ENCODE measurements at places on chromosomes 12 and 14. TPM values are rescaled to one million over a fixed set of nuclear protein-coding genes. Genes with fewer than 3 reads are reported as not detected.

The TAS2R9 gene
- polyA plus RNA-seq: not detected

The LRFN5 gene
- 0.76 TPM for polyA plus RNA-seq

The HSPB8 gene
- 1.3 TPM for polyA plus RNA-seq

DNA sequence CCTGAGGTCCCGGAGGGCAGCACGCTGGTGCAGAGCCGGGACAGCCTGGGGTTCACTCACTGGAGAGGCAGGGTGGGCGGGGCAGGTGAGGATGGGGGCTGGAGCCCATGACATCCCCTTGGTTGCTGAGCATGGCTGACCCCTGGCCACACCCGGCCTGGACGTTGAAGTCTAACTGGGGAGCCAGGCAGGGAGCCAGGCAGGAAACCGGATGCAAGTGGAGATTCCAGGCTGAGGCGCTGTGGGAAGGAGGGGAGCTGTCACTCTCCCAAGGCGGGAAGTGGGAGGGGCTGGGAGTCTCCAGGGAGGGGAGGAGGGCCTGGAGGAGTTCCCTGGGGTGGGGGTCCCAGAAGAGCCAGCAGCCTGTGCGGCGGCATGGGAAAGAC is 7.7 kb upstream of the INF2 start:
- H3K4me1 ChIP-seq: peaks cover 14% of the 10 kb centered on the region
- peak overlapping the region; percentile 95 for H3K27ac ChIP-seq
- no peak overlapping the region for H3K4me3 ChIP-seq
- H3K27me3 ChIP-seq: no peaks in the 10 kb centered on the region

DNA sequence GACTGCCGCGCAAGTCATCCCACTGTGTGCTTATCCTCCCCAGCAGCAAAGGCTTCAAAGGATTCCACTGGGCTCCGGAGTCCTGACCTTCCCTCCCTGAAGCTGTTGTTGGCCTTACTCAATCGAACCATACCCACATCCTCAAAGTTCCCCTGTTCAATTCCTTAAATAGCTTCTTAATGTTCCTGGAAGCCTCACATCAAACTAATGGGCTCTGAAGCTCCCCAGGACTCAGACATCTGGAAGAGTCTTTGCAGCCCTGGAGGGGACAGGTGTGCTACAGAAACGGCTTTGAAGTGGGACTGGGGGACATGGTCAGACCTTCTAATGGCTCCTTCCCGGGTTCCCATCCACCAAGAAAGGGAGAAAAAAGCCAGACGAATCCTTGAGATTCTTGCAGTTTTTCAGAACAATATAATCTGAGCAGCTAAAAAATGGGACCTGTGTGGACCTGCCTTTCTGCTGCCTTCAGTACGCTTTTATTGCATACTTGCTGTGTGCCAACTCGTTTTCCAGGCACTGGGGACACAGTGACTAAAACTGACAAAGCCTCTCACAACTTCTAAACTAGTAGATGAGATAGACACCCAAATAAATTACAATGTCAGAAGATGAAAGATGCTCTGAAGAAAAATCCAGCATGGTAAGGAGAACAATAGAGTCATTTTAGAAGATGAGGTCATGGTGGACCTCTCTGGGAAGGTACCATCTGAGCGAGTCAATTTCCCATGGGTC is 204.5 kb downstream of the MON2 start:
- no peaks in the 10 kb centered on the region for H3K4me1 ChIP-seq
- H3K36me3 ChIP-seq: no peaks in the 10 kb centered on the region
- H3K4me3 ChIP-seq: no peak overlapping the region
- H3K27ac ChIP-seq: no peak overlapping the region
- H3K27me3 ChIP-seq: no peaks in the 10 kb centered on the region

DNA sequence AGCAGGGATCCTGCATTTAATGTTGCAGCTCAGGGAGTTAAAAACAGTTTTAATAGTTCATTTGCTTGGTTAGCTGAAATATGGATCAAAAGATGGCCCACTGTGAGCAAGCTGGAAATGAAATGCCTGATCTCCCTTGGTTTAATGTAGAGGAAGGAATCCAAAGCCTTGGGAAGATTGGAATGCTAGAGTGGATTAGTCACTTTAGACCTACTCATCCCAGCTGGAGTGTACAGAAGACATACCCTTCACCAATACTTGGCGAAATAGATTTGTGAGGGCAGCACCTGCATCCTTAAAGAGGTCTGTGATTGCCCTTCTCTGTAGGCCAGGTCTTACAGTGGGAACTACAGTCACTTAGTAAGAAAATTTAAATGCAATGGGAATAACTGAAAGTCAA is 58.0 kb upstream of the KRAS start:
- DNase-seq: no peak
- H3K36me3 ChIP-seq: no peaks in the 10 kb centered on the region
- H3K27me3 ChIP-seq: no peaks in the 10 kb centered on the region
- no peak overlapping the region for H3K4me3 ChIP-seq

DNA sequence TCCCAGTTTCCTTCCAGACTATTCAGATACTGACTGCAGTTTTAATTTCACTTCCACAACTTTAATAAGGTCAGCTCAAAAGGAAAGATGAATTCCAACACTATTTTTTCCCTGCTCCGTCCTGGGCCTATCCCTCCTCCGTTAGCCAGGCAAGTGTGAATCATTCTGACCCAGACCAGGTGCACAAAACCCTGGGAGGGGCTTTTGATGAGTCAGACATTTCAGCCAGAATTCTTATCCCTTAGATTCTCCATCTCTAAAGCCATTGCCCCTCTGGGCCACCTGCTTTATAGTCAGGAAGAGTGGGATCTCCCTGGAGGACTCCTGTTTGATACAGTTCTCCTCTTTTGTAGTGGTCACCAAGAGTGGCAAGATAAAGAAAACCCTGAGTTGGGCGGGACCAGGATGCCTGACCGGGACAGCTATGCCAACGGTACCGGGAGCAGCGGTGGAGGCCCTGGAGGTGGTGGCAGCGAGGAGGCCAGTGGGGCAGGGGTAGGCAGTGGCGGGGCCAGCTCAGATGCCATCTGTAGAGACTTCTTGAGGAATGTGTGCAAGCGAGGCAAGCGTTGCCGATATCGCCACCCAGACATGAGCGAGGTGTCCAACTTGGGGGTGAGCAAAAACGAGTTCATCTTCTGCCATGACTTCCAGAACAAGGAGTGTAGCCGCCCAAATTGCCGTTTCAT is 2.2 kb downstream of the ZC3H10 start:
- H3K4me1 ChIP-seq: no peaks in the 10 kb centered on the region
- no peaks in the 10 kb centered on the region for H3K27me3 ChIP-seq
- no peak overlapping the region for H3K4me3 ChIP-seq
- DNase-seq: no peak
- peaks cover 29% of the 10 kb centered on the region for H3K36me3 ChIP-seq

DNA sequence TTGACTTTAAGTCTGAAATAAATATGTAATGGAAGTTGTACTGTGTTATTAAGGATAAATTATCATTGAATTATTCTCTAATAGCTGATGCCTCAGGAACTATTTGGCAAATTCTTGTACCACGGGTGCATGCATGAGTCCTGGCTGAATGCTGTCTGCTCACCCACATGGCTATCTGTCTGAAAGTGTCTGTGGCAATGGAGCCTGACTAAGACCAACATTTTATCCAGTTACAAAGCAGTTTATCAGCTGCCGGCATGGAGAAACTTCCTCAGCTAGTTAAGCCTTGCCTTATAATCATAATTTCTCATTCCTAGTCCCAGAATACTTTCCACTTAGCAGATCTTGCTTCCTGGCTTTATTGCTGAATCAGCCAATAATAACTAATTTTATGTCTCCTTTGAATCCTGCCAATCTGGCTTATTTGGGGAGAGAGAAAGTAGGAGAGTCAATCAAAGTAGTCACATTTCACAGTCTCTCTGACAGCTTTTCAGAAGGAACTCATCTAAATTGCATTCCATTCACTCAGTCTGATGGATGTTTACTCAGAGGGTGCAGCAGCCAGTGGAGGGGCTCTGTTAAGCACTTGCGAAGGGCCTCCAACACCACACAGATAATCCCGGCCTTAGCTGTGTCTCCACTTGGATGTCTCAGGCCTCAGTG is 280.6 kb upstream of the CLEC14A start:
- no peak overlapping the region for H3K27ac ChIP-seq
- H3K36me3 ChIP-seq: no peaks in the 10 kb centered on the region
- no peak overlapping the region for H3K4me3 ChIP-seq
- H3K27me3 ChIP-seq: no peaks in the 10 kb centered on the region
- H3K4me1 ChIP-seq: no peaks in the 10 kb centered on the region
- DNase-seq: no peak

DNA sequence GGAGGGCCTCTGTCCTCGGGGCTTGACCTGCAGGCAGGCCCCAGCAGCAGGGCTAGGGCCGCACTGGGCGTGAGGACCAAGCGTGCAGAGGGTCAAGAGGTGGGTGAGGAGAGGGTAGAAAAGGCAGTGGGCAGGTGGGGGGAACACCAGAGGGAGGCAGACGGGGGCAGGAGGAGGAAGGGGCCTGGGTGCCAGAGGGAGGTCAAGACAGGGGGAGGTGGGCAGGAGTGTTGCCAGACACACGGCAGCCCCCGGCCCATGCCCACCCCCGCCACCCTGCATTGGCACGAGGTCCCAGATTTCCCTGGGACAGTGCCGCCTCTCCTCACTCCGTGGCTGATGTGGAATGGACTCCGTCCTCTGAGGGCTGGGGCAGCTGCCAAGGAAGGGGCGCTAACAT is 8.2 kb downstream of the TMEM121 start:
- H3K36me3 ChIP-seq: no peaks in the 10 kb centered on the region
- H3K4me1 ChIP-seq: no peaks in the 10 kb centered on the region
- no peak overlapping the region for H3K27ac ChIP-seq
- peaks cover 4% of the 10 kb centered on the region for H3K27me3 ChIP-seq

GRCh38 chr14:35533357-35534207 is at the start of gene INSM2:
TSS of gene INSM2 (plus strand) at chr14:35534164. CDS start at chr14:35534253, 89 bp downstream.
- peak within 1 kb of the TSS; percentile 56 for H3K4me3 ChIP-seq
- peak; percentile 55 for DNase-seq
- no peak within 1 kb of the TSS for H3K27ac ChIP-seq
- H3K27me3 ChIP-seq: peaks cover 46% of the 10 kb centered on the region
- peaks cover 8% of the 10 kb centered on the region for H3K4me1 ChIP-seq
- no peaks in the 10 kb centered on the region for H3K36me3 ChIP-seq

GRCh38 chr14:29853272-29853671 is 74.4 kb downstream of the PRKD1 start:
- H3K4me1 ChIP-seq: no peaks in the 10 kb centered on the region
- DNase-seq: peak; percentile 18
- no peaks in the 10 kb centered on the region for H3K36me3 ChIP-seq
- H3K27ac ChIP-seq: no peak overlapping the region
- no peak overlapping the region for H3K4me3 ChIP-seq
- no peaks in the 10 kb centered on the region for H3K27me3 ChIP-seq

DNA sequence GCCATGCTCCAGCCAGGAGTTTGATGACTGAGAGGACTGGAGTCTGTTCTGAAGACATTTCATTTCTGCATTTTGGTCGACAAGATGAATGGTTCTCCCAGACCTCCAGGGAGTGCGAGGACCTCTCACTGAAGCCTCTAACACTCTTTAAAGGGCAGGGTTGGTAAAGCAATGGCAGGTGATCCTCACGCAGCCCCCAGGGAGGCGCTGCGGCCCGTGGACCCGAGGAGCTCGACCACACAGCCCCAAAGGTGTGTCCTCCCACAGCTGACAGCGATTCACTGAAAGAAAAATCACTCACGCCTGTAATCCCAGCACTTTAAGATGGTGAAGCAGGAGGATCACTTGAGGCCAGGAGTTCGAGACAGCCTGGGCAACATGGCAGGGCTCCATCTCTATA is 183.8 kb upstream of the SFSWAP start:
- DNase-seq: no peak
- H3K36me3 ChIP-seq: no peaks in the 10 kb centered on the region
- no peaks in the 10 kb centered on the region for H3K27me3 ChIP-seq
- H3K27ac ChIP-seq: no peak overlapping the region
- no peak overlapping the region for H3K4me3 ChIP-seq
- no peaks in the 10 kb centered on the region for H3K4me1 ChIP-seq

DNA sequence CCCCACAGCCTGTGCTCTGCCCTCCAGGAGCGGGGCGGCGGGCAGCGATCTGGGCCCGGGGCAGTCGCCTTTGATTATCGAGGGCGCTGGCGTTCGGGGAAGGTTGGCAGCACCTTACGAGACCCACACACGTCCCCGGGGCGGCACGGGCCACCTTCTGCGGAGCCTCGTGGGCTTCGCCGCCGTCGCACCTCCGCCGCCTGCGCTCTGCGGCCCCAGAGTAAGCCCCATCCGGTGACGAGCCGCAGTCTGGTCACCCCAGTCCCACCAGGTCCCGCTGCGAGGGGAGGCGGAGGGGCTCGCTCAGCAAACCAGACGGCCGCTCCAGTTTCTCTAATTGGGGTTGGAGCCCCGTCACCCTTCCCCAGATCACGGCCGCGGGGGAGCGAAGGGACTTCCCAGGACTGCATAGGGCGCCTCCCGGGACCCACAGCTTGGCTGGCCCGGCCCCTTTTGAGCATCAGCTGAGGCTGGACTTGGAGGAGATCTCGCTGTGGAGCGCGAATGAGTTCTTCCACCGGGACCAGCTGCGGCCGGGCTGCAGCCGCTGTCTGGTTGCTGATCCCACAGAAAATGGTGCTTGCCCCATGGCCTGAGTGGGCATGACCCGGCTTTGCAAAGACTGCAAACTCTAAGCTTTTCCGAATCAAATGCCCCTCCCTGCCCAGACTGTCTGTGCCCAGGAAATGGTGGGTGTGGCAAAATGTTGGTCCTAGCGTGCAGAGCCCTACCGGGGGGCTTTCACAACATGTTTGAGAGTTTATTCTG is 560 bp downstream of the LGALS3 start:
- no peak for DNase-seq
- H3K36me3 ChIP-seq: no peaks in the 10 kb centered on the region
- H3K4me3 ChIP-seq: peak overlapping the region; percentile 99
- peaks cover 44% of the 10 kb centered on the region for H3K4me1 ChIP-seq

GRCh38 chr14:102408724-102409123 is 46.0 kb downstream of the TECPR2 start:
- H3K27ac ChIP-seq: no peak overlapping the region
- H3K4me3 ChIP-seq: no peak overlapping the region
- H3K36me3 ChIP-seq: peaks cover 3% of the 10 kb centered on the region
- H3K27me3 ChIP-seq: no peaks in the 10 kb centered on the region
- no peak for DNase-seq

GRCh38 chr12:123502163-123502704 is 31.3 kb downstream of the RILPL1 start:
- no peak overlapping the region for H3K4me3 ChIP-seq
- H3K27ac ChIP-seq: no peak overlapping the region
- no peaks in the 10 kb centered on the region for H3K36me3 ChIP-seq
- H3K27me3 ChIP-seq: no peaks in the 10 kb centered on the region
- DNase-seq: no peak
- H3K4me1 ChIP-seq: no peaks in the 10 kb centered on the region

DNA sequence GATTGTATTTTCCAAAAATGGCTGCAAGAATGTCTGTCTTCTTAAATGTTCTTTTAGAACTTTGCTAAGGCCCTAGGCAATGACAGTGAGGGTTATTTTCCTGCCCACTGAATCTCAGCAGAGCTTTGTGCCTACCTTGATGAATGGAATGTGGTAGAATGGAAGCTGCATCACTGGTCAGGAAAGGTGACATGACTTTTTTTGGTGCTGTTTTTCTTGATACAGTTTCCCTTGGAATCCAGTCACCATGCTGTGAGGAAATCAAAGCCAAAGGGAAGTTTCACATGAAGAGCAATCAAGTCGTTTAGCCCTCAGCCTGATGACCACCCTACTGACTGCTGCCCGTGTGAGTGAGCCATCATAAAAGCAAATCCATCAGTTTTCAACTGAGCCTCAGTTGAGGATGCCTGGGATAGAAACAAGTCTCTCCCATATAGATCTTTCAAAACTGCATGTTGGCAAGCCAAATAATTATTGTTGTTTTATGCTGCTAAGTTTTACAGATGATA is 886.0 kb upstream of the FBXO33 start:
- H3K27ac ChIP-seq: no peak overlapping the region
- DNase-seq: no peak
- H3K4me1 ChIP-seq: no peaks in the 10 kb centered on the region
- no peaks in the 10 kb centered on the region for H3K27me3 ChIP-seq
- H3K4me3 ChIP-seq: no peak overlapping the region

All from small intestine (tissue), 16 donors.